ENCODE measurements at places on chromosomes 3 and 15.

DNA sequence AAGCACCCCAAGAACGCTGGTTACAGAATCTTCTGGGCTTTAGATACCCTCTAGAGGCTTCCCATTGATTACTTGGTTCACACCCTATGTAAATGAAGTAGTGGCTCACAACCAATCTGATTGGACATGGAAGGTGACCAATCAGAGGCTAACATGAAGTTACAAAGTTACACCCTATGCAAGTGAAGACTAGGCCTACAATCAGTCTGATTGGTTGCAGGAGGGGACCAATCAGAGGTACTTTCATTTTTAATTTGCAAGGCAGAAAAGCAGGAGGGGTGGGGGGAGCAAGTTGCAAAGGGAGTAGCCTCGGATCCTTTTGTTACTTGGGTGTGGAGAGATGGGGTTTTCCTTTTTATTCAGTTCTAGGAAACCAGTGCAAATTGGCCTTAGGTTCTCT, 11.1 kb upstream of the RTP2 start:
- no peak for DNase-seq

GRCh38 chr3:13565581-13566452, 16.9 kb downstream of the FBLN2 start:
- no peak for DNase-seq

DNA sequence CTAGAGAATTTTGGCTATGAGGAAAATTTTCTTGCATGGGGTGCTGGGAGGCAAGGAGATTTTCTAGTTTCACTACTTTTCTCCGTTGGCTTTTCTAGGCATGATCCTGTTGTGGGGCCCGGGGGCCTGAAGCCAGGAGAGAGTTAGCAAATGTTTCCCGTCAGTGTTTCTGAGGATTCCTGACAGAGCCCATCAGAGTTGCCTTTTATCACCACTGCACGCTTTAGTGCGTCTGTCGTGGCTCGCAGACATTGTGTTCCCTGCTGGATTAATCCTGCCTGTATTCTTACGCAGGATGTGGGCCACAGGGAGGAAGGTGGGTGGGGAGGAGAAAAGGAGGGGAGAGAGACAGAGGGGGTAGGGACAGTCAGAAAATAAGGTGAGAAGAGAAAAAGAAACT, 18.1 kb upstream of the BOC start:
- DNase-seq: no peak

DNA sequence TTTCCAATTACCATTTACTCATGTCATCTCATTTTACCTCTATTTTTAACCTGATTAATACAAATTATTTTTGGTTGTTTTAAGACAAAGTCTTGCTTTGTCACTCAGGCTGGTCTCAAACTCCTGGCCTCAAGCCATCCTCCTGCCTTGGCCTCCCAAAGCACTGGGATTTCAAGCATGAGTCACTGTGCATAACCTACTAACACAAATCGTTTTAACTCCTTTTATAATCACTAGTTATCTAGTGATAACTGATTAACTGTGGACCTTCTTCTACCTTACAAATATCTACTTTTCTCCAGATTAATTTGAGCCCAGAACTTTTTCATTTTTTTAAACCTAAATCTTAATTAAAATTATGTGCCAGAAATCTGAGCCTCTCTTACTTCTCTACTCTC, 4.6 kb downstream of the ATP13A3 start:
- DNase-seq: no peak

- no peak for DNase-seq
These were observed 235.4 kb downstream of the FOXP1 start for GRCh38 chr3:71348001-71348632.

- DNase-seq: no peak
These were observed 30.9 kb downstream of the PLSCR1 start for GRCh38 chr3:146513386-146514051.

DNA sequence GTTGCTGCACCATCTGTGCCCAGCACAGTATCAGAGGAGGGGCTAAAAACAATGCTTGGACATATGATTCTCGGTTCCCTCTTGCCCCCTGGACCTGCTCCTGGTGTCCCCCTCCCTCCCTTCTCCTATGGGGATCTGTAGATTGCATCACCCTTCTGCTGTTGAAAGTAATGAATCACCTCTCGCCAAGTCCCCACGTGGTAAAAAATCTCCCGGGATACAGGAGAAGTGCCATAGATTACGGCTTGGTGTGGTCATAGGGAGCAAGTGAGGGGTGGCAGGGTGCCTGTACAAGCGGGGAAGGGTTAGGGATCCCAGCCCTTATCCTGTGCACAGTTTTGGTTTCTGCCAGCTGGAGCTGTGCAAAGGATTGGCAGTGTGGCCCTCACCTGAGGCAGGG, 37.7 kb downstream of the AMOTL2 start:
- DNase-seq: no peak

- no peak for DNase-seq
These were observed 101.8 kb downstream of the NFKBIZ start for GRCh38 chr3:101950985-101951733.

GRCh38 chr15:85906640-85907039, 111.9 kb upstream of the KLHL25 start:
- no peak for DNase-seq

DNA sequence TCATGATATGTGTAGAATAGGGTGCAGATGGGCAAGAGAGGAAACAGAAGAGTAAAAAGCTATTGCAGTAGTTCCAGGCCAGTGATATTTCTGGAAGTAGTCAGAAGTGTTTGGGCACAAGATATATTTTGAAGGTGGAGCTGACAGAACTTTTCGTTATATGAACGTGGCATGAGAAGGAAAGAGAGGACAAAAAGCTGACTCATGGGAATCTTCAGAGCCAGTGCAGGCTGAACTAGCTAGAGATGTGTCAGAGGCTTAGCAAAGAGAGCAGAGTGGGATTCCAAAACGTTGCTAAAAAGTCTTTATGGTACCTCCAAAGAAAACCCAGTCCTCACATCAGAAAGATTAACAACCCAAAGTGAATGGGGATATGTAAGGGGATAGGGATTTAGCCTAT, 28.7 kb downstream of the TRIM69 start:
- no peak for DNase-seq

GRCh38 chr3:148631124-148631903, 66.4 kb upstream of the AGTR1 start:
- no peak for DNase-seq

All from T follicular helper cell (primary cell).